ENCODE measurements at places on chromosomes 13 and 19. TPM values are rescaled to one million over a fixed set of nuclear protein-coding genes. Genes with fewer than 3 reads are reported as not detected.

GRCh38 chr13:106756446-106756845 is 188.5 kb upstream of the ARGLU1 start:
- DNase-seq, result no peak
- H3K36me3 ChIP-seq, result no peaks in the 10 kb centered on the region
- no peak overlapping the region for H3K4me3 ChIP-seq
- H3K27me3 ChIP-seq, result no peaks in the 10 kb centered on the region
- no peaks in the 10 kb centered on the region for H3K4me1 ChIP-seq
- H3K27ac ChIP-seq, result no peak overlapping the region

- H3K4me3 ChIP-seq, result no peak overlapping the region
- no peaks in the 10 kb centered on the region for H3K36me3 ChIP-seq
- DNase-seq, result no peak
- H3K27me3 ChIP-seq, result peaks cover 3% of the 10 kb centered on the region
These were observed 38.8 kb downstream of the CHST8 start for GRCh38 chr19:33660410-33661124.

GRCh38 chr19:35225951-35226350 is 2.6 kb downstream of the FAM187B start:
- no peak for DNase-seq
- no peaks in the 10 kb centered on the region for H3K27me3 ChIP-seq
- H3K4me3 ChIP-seq, result no peak overlapping the region
- H3K4me1 ChIP-seq, result peaks cover 38% of the 10 kb centered on the region
- H3K36me3 ChIP-seq, result no peaks in the 10 kb centered on the region

DNA sequence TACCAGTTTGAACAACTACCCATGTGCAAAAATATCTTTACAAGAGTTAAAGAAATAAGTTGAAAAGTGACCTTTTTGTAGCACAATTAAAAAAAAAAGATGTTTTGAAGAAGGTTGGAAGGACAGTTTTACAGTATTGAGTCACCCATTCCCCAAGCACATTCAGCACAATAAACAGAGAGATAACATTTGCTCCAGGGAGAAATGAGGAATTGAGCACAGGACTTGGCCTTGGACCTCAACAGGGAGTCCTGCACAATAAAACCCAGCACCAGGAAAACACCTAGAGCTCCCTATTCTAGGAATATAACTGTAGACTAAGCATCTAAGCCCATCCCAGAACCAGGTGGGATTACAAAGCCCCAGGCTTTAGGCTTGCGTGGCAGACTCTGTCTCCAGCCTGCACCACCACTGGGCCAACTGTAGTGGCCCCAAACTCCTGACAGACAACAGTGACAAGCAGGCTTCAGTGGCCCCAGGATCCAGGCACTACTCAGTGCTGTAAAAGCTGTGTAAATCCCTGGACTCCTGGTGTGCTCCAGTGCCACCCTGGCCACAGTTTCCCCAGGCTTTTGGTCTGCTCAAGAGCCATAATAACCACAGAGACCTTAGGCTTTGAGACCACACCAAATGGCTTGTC is 857.2 kb downstream of the SLITRK1 start:
- H3K27ac ChIP-seq, result no peak overlapping the region
- H3K4me1 ChIP-seq, result no peaks in the 10 kb centered on the region
- DNase-seq, result no peak
- H3K27me3 ChIP-seq, result no peaks in the 10 kb centered on the region

GRCh38 chr13:34816908-34817665 is 125.0 kb upstream of the NBEA start:
- H3K4me1 ChIP-seq, result no peaks in the 10 kb centered on the region
- no peaks in the 10 kb centered on the region for H3K36me3 ChIP-seq
- no peak overlapping the region for H3K27ac ChIP-seq
- no peak for DNase-seq

GRCh38 chr13:44117816-44118215 is 238.1 kb downstream of the LACC1 start:
- no peaks in the 10 kb centered on the region for H3K27me3 ChIP-seq
- no peak overlapping the region for H3K27ac ChIP-seq
- DNase-seq, result no peak
- H3K4me1 ChIP-seq, result peaks cover 7% of the 10 kb centered on the region
- no peak overlapping the region for H3K4me3 ChIP-seq

GRCh38 chr13:38072696-38073095 is 203.1 kb upstream of the TRPC4 start:
- H3K4me1 ChIP-seq, result no peaks in the 10 kb centered on the region
- H3K27ac ChIP-seq, result no peak overlapping the region
- no peaks in the 10 kb centered on the region for H3K27me3 ChIP-seq
- no peak for DNase-seq

DNA sequence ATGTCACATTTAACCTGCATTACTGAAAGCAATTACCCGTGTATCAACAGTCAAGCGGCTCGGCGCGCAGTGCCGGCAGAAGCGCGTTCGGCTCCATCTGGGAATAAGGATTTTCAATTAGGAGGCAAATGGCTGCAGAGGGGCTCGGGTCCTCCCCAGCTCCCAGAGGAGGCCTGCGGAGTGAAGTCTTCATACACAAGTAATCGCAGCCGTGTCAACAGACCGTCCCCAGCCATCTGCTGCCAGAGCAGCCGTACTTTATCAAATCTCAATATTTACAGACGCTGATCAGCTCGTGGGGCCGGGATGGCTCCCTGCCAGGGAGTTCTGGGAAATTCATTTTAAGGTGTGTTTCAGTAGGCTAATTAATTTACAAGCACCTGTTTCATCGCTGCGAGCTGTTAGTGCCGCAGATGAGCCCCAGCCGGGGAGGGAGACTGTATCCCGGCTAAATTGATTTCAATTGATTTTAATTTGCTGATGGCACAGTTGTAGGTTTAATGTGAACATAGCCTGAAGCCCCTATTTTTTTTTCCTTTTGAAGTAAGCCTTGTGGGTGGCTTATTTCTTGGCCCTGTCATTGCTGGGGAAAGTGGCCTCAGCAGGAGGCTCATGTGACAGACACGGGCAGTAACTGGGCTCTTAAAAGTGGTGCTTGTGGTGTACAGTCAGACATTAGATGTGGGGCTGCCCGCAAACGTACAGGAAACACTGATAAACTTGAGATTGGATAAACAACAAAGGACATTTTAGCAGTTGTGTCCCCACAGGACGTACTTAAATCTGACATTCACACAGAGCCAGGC is 252.7 kb downstream of the TEX29 start:
- H3K4me1 ChIP-seq, result no peaks in the 10 kb centered on the region
- DNase-seq, result no peak
- H3K4me3 ChIP-seq, result no peak overlapping the region
- no peaks in the 10 kb centered on the region for H3K27me3 ChIP-seq
- H3K36me3 ChIP-seq, result no peaks in the 10 kb centered on the region

DNA sequence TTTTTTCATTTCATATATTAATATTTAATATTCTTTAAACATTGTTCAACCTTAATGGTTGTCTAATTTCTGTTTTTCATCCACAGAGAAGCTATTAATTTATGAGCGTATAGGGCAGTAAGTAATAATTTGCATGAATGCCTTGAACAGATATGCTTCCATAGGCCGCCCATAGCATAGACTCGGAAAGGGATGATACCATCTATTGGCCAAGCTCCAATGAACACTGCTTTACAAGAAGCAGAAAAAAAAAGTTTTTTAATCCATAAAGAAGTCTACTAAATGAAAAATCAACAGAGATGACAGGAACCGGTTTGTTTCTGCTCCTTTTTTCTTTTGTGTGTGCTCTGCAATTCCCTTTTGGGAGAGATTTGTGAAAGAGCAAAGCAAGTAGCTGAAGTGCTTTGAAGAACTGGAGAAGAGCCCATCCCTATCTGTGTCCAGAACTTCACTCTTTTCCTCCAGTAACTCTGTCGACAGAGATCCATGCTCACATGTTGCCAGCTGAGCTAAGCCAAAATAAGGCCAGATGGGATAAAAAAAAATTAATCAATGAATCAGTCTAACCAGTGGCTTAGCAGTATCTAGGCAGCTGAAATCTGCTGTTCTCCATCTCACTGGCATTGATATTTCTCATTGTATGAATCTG is 215.9 kb upstream of the SOX21 start:
- no peak overlapping the region for H3K27ac ChIP-seq
- no peak for DNase-seq
- H3K4me1 ChIP-seq, result no peaks in the 10 kb centered on the region
- no peaks in the 10 kb centered on the region for H3K27me3 ChIP-seq
- H3K4me3 ChIP-seq, result no peak overlapping the region

DNA sequence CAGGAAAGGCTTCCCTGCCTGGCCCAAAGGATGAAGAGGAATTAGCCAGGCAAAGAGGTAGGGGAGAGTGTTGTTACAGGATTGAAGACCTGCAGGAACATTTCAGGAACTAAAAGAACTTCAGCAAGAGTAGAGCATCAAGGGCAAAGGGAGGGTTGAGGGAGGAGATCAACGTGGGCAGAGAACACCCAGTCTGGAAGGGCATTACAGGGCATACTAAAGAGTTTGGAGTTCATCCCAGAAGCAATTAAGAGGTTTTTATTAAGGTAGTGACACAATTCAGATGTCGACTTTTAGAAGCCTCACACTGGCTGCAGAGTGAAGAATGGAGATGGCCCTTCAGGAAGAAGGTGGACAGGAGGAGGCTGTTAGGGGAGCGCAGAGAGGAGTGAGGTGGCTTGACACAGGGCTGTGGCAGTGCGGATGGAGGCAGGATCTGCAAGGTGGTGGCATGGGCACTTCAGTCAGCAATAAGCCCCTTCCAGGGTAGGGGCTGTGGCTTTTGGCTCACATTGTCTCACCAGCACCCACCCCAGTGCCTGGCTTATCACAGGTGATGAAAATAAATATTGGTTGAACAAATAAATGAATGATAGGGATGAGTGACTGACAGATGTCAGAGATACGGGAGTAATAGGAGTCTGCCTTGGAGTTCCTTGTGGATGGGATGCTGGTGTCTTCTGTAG is 24.9 kb downstream of the TEX26 start:
- no peaks in the 10 kb centered on the region for H3K4me1 ChIP-seq
- peaks cover 3% of the 10 kb centered on the region for H3K27me3 ChIP-seq
- no peak overlapping the region for H3K4me3 ChIP-seq
- H3K27ac ChIP-seq, result no peak overlapping the region

- peaks cover 59% of the 10 kb centered on the region for H3K27me3 ChIP-seq
- peak overlapping the region; percentile 62 for H3K4me3 ChIP-seq
- H3K27ac ChIP-seq, result no peak overlapping the region
These were observed 4.3 kb downstream of the HRC start for GRCh38 chr19:49150944-49151243.

GRCh38 chr19:11152318-11153062 is 3.1 kb downstream of the SPC24 start:
- no peak overlapping the region for H3K27ac ChIP-seq
- no peaks in the 10 kb centered on the region for H3K36me3 ChIP-seq
- no peaks in the 10 kb centered on the region for H3K27me3 ChIP-seq

The ATXN8OS gene
- not detected for total RNA-seq

The CTXN1 gene
- total RNA-seq, result not detected

The PPP1R15A gene
- 584 TPM for total RNA-seq

The SIAH3 gene
- total RNA-seq, result 1.3 TPM

The ZNF132 gene
- 1.0 TPM for total RNA-seq

The IL11 gene
- 0.22 TPM for total RNA-seq

All from CD4-positive, alpha-beta T cell (primary cell).